Large intestine (tissue), 12 donors: ENCODE measurements at places on chromosomes 4 and X. TPM values are rescaled to one million over a fixed set of nuclear protein-coding genes. Genes with fewer than 3 reads are reported as not detected.

Gene ABLIM2
- polyA plus RNA-seq: 5.9 TPM

Gene ASB12
- 0.52 TPM for polyA plus RNA-seq

Gene MAD2L1
- polyA plus RNA-seq: 28.7 TPM

Gene SH3TC1
- 21.1 TPM for polyA plus RNA-seq

Gene ETDC
- not detected for polyA plus RNA-seq

Gene GSTCD
- 9.8 TPM for polyA plus RNA-seq

Gene HTN1
- polyA plus RNA-seq: not detected

Gene CXorf51B
- polyA plus RNA-seq: not detected

Gene CENPVL1
- polyA plus RNA-seq: 0.19 TPM

- no peaks in the 10 kb centered on the region for H3K27me3 ChIP-seq
- no peak overlapping the region for H3K4me3 ChIP-seq
- no peaks in the 10 kb centered on the region for H3K4me1 ChIP-seq
- no peak overlapping the region for H3K27ac ChIP-seq
- H3K36me3 ChIP-seq: no peaks in the 10 kb centered on the region
Measured at GRCh38 chr4:8672486-8672885, 79.9 kb downstream of the CPZ start.

DNA sequence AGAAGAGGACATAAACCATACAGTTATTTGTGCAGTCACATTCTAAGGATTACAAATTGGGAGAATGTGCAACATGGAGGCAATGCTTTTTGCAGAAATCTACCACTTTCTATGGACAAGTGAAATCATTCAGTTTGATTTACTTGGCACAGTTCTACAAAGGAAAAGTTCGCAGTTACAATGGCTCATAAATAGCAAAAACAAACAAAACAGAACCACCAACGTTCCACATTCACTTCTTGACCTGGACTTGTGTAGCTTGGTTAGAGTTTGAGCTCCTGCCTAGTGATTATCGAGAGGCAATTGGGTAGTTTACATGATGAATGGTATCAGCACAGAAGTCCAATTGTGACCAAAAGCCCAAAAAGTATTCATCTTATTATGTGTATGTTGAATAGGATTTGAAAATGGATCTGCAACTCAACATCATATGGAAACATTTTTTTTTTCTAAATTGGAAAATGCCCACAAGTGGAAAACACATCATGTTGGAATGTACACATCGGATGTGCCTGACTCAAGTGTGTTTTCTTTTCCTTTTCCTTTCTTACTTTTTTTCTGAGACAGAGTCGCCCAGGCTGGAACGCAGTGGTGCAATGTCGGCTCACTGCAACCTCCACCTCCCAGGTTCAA is 123.8 kb downstream of the LUZP4 start:
- H3K36me3 ChIP-seq: no peaks in the 10 kb centered on the region
- no peak overlapping the region for H3K4me3 ChIP-seq
- H3K4me1 ChIP-seq: no peaks in the 10 kb centered on the region
- no peak overlapping the region for H3K27ac ChIP-seq

GRCh38 chr4:11821772-11822430 is 393.2 kb upstream of the HS3ST1 start:
- DNase-seq: no peak
- no peaks in the 10 kb centered on the region for H3K36me3 ChIP-seq
- H3K27ac ChIP-seq: no peak overlapping the region
- no peaks in the 10 kb centered on the region for H3K27me3 ChIP-seq
- no peaks in the 10 kb centered on the region for H3K4me1 ChIP-seq

GRCh38 chr4:176309772-176310171 is 10.0 kb upstream of the SPCS3 start:
- H3K36me3 ChIP-seq: no peaks in the 10 kb centered on the region
- H3K4me3 ChIP-seq: no peak overlapping the region
- no peak overlapping the region for H3K27ac ChIP-seq
- peaks cover 2% of the 10 kb centered on the region for H3K27me3 ChIP-seq
- H3K4me1 ChIP-seq: no peaks in the 10 kb centered on the region

DNA sequence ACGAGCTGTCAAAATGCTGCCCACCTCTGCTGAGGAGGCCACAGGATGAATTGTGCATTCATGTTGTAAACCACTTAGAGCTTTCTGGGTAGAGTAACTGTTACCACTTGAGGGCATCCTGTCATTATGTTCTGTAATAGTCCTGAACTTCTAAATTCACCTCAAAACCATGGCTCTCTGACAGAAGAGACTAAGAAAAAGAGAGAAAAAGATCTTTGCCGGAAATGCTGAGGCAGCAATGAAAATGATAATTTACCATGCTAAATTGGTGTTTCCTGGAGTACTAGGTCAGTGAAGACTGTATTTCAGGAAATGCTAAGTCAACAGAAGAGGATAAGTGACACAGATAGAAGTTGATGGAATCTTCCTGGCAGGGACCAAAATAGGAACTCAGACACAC is 942.3 kb upstream of the SLIT2 start:
- H3K4me1 ChIP-seq: no peaks in the 10 kb centered on the region
- no peaks in the 10 kb centered on the region for H3K27me3 ChIP-seq
- no peak overlapping the region for H3K27ac ChIP-seq
- no peak overlapping the region for H3K4me3 ChIP-seq

GRCh38 chrX:13692771-13693231 is 3.9 kb downstream of the RAB9A start:
- DNase-seq: no peak
- H3K27ac ChIP-seq: no peak overlapping the region
- peaks cover 8% of the 10 kb centered on the region for H3K4me1 ChIP-seq
- H3K4me3 ChIP-seq: no peak overlapping the region

DNA sequence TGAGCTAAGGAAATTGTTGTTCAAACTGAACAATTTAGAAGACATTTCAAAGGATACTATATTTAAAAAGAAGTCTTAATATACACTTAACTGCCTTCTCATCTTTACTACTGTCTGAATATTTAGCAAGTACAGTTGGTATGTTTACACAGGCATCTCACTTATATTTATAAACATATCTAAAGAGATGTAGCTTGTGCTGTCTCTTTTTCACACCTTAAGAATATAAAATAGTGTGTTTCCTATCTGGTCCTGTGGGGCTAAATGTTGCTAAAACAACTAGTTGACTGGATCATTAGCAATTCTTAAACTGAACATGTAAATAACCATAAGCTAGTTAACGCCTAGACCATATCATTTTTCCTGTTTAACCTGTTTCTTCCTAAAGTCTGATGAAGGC is 336.3 kb downstream of the PPP3CA start:
- no peak overlapping the region for H3K4me3 ChIP-seq
- H3K4me1 ChIP-seq: no peaks in the 10 kb centered on the region
- no peak for DNase-seq

DNA sequence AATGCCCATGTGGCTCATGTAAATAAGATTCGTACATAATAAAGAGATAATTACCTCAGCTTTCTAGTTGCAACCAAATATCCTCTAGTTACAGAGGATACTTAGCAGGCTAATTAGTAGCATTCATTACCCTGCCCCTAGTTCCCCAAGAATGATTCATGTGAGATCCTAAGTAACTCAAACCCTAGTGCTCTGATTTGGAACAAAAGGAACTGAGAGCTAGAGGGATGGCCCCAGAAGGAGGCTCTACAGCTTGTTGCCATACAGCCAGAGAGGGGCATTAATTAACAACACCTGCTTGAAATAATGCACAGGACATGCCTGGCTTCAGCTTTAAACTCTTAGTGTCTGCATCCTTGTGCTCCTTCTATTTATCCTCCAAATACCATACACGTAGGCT is 32.6 kb upstream of the CBR4 start:
- H3K27ac ChIP-seq: no peak overlapping the region
- no peak overlapping the region for H3K4me3 ChIP-seq
- no peaks in the 10 kb centered on the region for H3K36me3 ChIP-seq
- H3K27me3 ChIP-seq: no peaks in the 10 kb centered on the region
- DNase-seq: no peak

GRCh38 chr4:124044867-124045266 is 648.3 kb downstream of the SPRY1 start:
- no peak for DNase-seq
- no peak overlapping the region for H3K4me3 ChIP-seq
- H3K36me3 ChIP-seq: no peaks in the 10 kb centered on the region
- no peaks in the 10 kb centered on the region for H3K27me3 ChIP-seq
- H3K4me1 ChIP-seq: no peaks in the 10 kb centered on the region

- H3K27ac ChIP-seq: peak overlapping the region; percentile 82
- H3K4me3 ChIP-seq: peak overlapping the region; percentile 89
- H3K36me3 ChIP-seq: peaks cover 10% of the 10 kb centered on the region
- no peak for DNase-seq
- H3K27me3 ChIP-seq: no peaks in the 10 kb centered on the region
- peaks cover 7% of the 10 kb centered on the region for H3K4me1 ChIP-seq
Measured at GRCh38 chr4:147617841-147618691, 869 bp downstream of the TMEM184C start.

DNA sequence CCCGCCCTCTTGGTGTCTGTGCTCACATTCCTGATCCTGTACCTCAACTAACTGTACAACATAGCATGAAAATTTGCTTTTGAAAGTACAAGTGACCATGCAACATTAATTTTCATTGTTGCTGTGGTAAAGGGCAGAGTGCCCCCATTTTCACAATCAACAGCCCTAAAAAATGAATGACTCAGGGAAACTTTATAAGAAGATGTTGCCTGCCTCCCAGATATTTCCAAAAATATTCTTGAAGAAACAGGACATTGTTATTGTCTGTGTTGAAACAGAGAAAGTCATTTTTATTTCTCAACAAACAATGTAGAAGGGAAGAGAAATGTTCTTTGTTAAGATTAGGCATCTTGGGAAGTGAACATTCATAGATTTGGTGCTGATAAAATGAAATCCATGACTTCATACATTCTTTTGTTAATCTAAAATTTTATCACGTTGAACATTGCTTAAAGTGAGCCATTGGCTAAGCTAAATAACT is 113.9 kb upstream of the ANXA3 start:
- no peaks in the 10 kb centered on the region for H3K27me3 ChIP-seq
- peaks cover 2% of the 10 kb centered on the region for H3K4me1 ChIP-seq
- peaks cover 7% of the 10 kb centered on the region for H3K36me3 ChIP-seq
- no peak overlapping the region for H3K4me3 ChIP-seq
- no peak overlapping the region for H3K27ac ChIP-seq
- no peak for DNase-seq

GRCh38 chr4:107896158-107896645 is 35.1 kb upstream of the CYP2U1 start:
- no peaks in the 10 kb centered on the region for H3K27me3 ChIP-seq
- H3K27ac ChIP-seq: no peak overlapping the region
- H3K36me3 ChIP-seq: peaks cover 4% of the 10 kb centered on the region
- no peak for DNase-seq
- no peaks in the 10 kb centered on the region for H3K4me1 ChIP-seq

- DNase-seq: no peak
- no peaks in the 10 kb centered on the region for H3K36me3 ChIP-seq
- H3K27ac ChIP-seq: no peak overlapping the region
- no peak overlapping the region for H3K4me3 ChIP-seq
- no peaks in the 10 kb centered on the region for H3K27me3 ChIP-seq
- H3K4me1 ChIP-seq: no peaks in the 10 kb centered on the region
Measured at GRCh38 chr4:86896596-86896995, 4.4 kb upstream of the C4orf36 start.

DNA sequence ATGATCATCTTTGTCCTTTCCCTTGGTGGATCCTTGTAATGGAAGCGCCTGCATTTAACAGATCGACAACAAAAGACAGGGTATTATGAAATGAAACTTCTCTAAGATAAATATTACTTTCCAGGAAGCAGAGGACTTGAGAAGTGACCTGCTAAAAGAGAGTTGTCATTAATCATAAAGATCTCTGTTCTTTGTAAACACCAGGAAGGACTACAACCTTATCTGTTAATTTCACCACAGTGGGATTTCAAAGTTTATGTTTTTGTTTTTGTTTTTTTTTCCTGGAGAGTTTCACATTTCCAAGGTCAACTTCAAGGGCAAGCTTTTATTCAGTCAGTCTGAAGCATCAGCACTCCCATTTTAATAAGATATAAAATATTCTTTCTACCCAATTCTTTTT is 170.9 kb downstream of the RCHY1 start:
- no peaks in the 10 kb centered on the region for H3K36me3 ChIP-seq
- no peak overlapping the region for H3K27ac ChIP-seq
- H3K4me1 ChIP-seq: no peaks in the 10 kb centered on the region
- H3K4me3 ChIP-seq: no peak overlapping the region
- no peak for DNase-seq

DNA sequence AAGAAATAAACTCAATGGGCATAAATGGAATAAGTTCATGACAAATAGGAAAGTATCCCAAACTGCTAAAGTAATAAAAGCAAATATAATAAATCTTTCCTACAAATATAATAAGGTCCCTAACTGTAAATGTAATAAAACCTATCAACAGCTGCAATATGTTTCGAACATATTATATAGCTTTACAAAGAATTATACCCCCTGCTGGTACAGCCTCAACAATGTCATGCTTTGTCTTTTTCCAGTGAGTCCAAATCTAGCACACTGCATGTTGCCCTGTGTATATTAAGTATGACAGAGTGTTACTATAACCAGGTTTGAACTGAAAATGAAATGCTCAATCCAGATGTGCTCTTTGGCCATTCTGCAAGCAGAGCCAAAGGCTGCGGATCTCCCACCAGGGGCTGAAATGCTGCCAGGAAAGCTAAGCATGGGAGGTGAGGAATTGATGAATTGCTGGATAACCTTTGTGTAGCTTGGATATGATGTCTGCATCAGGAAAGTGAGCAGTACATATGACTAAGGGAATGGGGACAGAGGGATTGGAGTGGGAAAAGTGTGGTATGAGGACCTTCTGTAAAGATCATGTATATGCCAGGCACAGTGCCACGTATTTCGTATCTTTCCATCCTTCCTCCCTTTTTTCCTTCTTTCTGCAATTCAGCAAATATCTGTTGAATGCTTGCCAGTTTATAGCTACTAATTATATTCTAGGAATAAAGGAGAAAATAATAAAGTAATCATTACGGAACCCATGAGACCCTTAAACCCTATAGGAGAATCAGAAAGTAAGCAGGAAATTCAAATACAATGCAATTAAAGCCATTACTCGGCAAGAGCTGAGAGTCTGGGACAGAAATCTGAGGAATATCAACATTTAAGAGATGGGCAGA is 954.6 kb upstream of the LCORL start:
- H3K4me1 ChIP-seq: no peaks in the 10 kb centered on the region
- DNase-seq: no peak
- H3K27me3 ChIP-seq: no peaks in the 10 kb centered on the region
- no peak overlapping the region for H3K4me3 ChIP-seq

DNA sequence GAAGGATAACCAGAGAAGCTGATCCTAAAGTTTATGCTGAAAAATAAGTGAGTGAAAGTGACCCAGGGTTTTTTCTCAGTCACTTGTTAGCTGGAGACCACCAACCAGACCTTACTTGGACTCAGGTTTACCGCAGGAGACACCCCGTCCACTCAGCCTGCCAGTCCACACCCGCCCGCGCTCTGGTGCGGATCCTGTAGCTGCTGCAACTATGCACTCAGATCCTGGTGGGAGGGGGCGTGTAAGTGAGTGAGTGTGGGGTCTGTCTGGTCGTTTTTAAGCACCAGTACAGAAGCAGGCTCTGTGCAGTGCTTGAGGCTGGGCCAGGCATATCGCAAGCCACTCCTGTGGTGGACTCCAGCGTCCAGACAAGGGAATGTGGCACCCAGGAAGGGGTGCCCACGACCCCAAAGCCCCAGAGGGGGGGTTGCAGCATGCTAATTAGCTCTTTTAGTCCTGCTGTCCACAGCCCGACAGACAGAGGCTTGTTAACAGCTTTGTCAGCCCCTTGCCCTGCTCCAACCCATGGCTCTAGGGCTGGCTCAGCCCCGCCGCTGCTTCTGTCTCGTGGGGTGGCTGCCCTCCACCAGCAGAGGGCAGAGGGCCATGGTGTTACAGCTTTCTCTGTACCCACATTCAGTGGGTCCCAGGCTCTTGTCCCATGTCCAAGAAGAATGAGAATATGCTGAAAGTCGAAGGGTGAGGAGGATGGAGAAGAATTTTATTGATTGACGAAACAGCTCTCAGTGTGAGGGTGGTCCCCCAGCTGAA is 40.4 kb upstream of the PPP1R2C start:
- no peak for DNase-seq
- no peaks in the 10 kb centered on the region for H3K36me3 ChIP-seq
- no peaks in the 10 kb centered on the region for H3K27me3 ChIP-seq
- H3K27ac ChIP-seq: no peak overlapping the region
